Activated naive CD8-positive, alpha-beta T cell treated with anti-CD3 and anti-CD28 coated beads for 36 hours (primary cell): ENCODE measurements at places on chromosomes 1 and 21.

DNA sequence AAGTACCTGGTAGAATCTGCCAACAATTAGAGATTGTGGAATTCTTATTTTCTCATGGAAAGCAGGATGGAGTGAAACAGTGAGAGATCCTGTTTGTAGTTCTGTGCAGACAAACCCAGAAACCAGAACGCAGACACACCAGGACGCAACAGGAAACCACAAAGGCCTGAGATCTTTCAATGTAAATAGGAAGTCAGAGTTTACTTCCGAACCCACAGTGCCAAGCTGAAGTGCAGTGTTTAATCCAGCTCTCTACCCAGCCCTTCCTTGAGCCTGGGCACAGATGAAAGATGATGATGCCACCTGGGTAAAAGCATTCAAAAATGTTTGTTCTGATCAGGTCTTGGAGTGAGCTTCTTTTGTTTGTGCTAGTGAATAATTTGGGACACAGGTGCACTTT, 244.2 kb upstream of the HOOK1 start:
- H3K4me1 ChIP-seq = peaks cover 21% of the 10 kb centered on the region
- no peak overlapping the region for H3K4me3 ChIP-seq
- peaks cover 10% of the 10 kb centered on the region for H3K36me3 ChIP-seq
- H3K27me3 ChIP-seq = peaks cover 5% of the 10 kb centered on the region

DNA sequence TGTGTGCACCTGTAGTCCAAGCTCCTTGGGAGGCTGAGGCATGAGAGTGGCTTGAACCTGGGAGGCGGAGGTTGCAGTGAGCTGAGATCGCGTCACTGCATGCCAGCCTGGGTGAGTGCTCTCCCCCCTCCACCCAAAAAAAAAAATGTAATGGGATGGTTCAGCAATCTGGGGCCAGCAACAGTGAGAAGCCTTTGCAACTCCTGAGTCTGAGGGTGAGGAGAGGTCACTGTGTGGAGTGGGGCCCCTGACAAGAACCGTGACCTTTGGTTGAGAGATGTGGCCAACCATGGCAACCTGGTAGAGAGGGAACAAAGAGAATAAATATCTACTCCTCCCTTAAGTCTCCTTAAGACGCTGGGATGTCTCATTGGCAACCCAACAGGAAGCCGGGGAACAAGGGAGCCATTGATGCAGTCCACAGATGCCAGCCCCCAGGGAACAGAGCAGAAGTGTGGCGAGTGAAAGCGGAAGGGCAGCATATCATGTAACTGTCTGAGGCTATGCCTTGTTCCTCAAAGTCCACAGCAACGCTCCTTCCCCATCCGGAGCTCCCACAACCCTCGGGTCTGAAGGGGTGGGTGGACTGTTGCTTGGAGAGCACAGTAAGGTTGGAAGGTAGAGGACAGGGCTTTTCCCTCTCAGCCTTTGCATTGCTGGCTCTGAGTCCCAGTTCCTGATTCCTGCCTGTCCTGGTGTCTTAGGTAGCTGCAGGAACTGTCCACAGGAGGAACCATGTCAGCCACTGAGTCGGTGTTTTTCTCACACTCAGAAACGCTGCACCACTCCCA, 8.3 kb downstream of the TRNP1 start:
- H3K36me3 ChIP-seq = no peaks in the 10 kb centered on the region
- H3K4me1 ChIP-seq = peaks cover 6% of the 10 kb centered on the region
- H3K4me3 ChIP-seq = no peak overlapping the region
- DNase-seq = no peak
- H3K27me3 ChIP-seq = peaks cover 13% of the 10 kb centered on the region
- no peak overlapping the region for H3K27ac ChIP-seq

GRCh38 chr1:186454981-186455380, 5.9 kb downstream of the PDC start:
- H3K4me3 ChIP-seq = no peak overlapping the region
- H3K36me3 ChIP-seq = peaks cover 1% of the 10 kb centered on the region

DNA sequence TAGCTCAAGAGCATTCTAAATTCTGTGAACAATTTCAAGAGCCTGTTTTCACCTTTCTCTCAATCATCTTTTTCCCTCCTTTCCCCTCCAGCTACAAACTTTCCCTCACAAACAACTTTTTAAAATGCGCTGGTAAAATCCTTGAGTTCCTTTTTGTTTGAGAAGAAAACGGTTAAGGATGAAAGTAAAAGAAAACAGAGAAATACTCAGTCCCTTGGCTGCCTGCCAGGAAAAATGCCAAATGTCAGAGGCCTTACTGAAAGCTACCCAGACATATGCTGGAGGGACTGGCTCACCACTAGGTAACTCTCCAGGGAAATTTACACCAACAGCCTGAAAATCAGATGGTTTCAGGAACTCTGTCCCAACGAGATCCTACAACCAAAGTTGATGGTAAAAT, 11.0 kb upstream of the SERBP1 start:
- H3K36me3 ChIP-seq = no peaks in the 10 kb centered on the region
- H3K27me3 ChIP-seq = peaks cover under 1% of the 10 kb centered on the region
- peak overlapping the region; percentile 42 for H3K4me3 ChIP-seq
- peaks cover 13% of the 10 kb centered on the region for H3K4me1 ChIP-seq
- peak; percentile 61 for DNase-seq
- peak overlapping the region; percentile 71 for H3K27ac ChIP-seq

- peaks cover under 1% of the 10 kb centered on the region for H3K4me1 ChIP-seq
- no peak overlapping the region for H3K27ac ChIP-seq
- peaks cover under 1% of the 10 kb centered on the region for H3K27me3 ChIP-seq
- DNase-seq = no peak
- H3K4me3 ChIP-seq = no peak overlapping the region
- H3K36me3 ChIP-seq = no peaks in the 10 kb centered on the region
These were observed 139.3 kb upstream of the NFIA start for GRCh38 chr1:60942896-60943638.

DNA sequence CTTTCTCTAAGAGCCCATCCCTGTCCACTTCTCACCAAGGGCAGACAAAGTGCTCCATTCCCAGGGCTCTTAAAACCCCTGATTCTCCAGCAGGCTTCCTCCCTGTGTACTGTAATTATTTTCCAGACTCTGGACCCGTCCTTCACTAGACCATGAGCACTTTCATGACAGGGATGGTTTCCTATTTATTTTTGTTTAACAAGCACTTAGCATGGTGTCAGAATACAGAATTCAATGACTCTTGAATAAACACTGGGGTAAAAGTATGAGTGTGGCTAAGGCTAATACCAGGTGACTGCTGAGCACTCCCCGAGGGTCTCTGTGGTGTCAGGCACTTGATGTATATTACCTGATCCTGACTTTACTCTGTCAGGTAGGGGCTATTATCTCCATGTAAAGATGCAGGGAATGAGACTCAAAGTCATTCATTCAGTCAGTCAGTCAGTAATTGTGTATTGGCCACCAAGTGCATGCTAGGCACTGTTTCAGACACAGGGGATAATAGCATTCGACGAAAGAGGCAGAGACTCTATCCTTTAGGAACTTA, 47.2 kb downstream of the C1orf21 start:
- H3K27me3 ChIP-seq = peaks cover 4% of the 10 kb centered on the region
- no peak overlapping the region for H3K27ac ChIP-seq
- H3K4me3 ChIP-seq = no peak overlapping the region
- no peaks in the 10 kb centered on the region for H3K36me3 ChIP-seq
- H3K4me1 ChIP-seq = no peaks in the 10 kb centered on the region

DNA sequence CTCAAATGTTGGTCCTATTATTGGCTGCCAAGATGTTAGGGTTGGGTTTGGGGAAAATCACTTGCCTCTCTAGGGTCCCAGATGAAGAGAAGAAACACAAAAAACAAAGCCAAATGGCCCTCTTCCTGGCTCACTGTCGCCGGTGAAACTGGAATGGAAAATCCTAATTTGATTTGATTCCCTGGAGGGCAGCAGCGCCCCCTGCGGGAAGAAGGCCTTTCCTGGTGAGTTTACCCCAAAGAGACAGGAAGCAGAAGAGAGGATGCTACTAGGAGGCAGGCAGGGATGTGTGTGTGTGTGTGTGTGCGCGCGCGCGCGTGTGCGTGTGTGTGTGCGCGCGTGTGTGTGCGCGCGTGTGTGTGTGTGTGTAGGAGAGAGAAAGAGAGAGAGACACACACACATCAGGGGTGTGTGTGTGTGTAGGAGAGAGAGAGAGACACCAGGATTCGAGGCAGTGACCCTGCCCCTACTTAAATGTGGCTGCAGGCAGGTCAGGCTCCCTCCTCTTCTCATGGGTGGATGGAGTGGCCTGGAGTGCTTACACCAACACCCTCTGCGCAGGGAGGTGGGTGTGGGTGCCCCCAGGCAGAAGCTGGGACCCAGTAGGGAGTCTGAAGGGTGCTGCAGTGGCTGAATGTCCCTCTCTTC, 3.1 kb upstream of the SELENON start:
- H3K27ac ChIP-seq = peak overlapping the region; percentile 57
- H3K4me1 ChIP-seq = peaks cover 44% of the 10 kb centered on the region
- no peaks in the 10 kb centered on the region for H3K27me3 ChIP-seq
- peaks cover 9% of the 10 kb centered on the region for H3K36me3 ChIP-seq
- H3K4me3 ChIP-seq = peak overlapping the region; percentile 42

GRCh38 chr1:47161298-47162040, 24.2 kb downstream of the CYP4A22 start:
- no peak overlapping the region for H3K27ac ChIP-seq
- no peaks in the 10 kb centered on the region for H3K4me1 ChIP-seq
- peaks cover 39% of the 10 kb centered on the region for H3K27me3 ChIP-seq

- H3K4me3 ChIP-seq = no peak overlapping the region
- H3K36me3 ChIP-seq = no peaks in the 10 kb centered on the region
- no peaks in the 10 kb centered on the region for H3K4me1 ChIP-seq
These were observed 7.5 kb downstream of the LRRC3 start for GRCh38 chr21:44462834-44463200.

GRCh38 chr1:248047008-248047407, 372 bp downstream of the OR2L3 start:
- H3K4me1 ChIP-seq = no peaks in the 10 kb centered on the region
- no peaks in the 10 kb centered on the region for H3K27me3 ChIP-seq
- DNase-seq = no peak
- no peak overlapping the region for H3K27ac ChIP-seq

DNA sequence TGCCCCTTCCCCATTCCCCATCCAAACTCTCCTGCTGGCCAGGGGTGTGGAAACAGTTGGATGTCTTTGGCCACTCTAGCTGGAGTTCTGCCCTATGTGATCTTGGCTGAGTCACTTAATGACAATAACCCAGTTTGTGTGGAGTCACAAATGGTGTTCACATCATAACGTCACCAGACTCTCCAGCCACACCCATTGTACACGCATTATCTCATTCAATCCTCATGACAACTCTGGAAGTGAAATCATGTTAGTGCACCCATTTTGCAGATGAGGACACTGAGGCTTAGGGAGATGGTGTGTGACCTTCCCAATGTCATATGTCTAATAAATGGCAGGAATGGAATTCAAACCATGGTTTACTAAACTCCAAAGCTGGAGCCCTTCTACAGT, 1.2 kb upstream of the CDA start:
- no peak for DNase-seq
- H3K36me3 ChIP-seq = no peaks in the 10 kb centered on the region
- no peak overlapping the region for H3K4me3 ChIP-seq

DNA sequence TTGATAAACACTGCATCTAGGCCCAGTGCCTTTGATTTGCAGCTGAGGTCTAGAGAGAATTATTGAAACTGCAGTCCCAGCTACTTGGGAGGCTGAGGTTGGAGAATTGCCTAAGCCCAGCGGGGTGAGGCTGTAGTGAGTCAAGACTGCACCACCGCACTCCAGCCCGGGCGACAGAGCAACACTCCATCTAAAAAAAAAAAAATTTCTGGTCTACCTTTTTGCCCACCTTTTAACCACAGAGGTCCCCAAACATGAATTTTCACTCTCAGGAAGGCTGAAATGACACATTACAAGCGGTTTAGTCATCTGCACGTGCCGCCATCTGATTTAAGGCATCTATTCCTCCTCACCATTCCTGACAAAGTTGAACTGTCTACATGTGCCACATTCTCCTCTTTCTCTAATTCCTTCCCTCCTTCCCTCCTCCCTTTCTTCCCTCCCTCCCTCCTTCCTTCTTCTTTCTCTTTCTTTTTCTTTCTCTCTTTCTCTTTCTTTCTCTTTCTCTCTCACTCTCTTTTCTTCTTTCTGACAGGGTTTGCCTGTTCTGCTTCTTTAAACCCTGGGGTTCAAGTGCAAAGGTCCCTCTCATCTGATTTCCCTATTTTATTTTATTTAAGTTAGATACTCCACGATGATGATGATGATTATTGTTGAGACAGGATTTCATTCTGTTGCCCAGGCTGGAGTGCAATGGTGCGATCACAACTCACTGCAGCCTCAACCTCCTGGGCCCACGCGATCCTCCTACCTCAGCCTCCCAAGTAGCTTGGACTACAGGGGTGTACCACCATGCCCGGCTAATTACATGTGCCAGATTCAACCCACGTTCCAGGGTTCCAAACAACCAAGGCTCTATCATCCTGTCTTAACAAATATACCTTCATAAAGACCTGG, 3.0 kb upstream of the SOD1 start:
- H3K27ac ChIP-seq = peak overlapping the region; percentile 59
- peak; percentile 52 for DNase-seq
- H3K36me3 ChIP-seq = peaks cover 20% of the 10 kb centered on the region
- H3K4me1 ChIP-seq = peaks cover 34% of the 10 kb centered on the region
- peak overlapping the region; percentile 9 for H3K4me3 ChIP-seq

- H3K36me3 ChIP-seq = peaks cover 11% of the 10 kb centered on the region
- peak; percentile 15 for DNase-seq
- H3K27me3 ChIP-seq = no peaks in the 10 kb centered on the region
- peaks cover 28% of the 10 kb centered on the region for H3K4me1 ChIP-seq
These were observed 65.4 kb downstream of the AK4 start for GRCh38 chr1:65213271-65214023.

DNA sequence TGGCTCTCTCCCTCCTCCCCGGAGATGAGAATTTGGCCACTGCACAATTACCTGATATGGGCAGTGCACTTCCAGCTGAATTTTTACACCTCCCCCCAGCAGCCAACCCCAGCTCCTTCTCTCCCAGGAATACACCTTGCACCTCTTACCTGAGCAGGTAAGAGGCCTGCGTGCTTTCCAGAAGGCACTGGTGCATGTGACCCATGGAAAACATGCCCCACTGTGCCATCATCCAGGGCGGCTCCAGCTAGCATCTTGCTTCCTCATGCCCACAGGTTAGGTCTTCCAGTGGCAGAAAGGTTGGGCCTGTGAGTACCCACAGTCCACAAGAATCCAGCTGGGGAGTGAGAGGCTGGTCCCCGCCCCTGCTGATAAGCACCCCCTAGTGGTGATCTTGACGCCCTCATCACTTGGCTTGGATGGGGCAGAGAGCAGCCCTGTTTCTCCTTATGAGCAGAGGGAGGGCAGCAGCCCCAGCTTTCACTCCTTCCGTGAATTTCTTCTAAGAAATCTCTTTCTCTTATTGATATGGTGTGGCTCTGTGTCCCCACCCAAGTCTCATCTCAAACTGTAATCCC, 57.8 kb downstream of the EDARADD start:
- H3K27ac ChIP-seq = no peak overlapping the region
- DNase-seq = peak; percentile 7
- H3K4me1 ChIP-seq = no peaks in the 10 kb centered on the region
- no peaks in the 10 kb centered on the region for H3K36me3 ChIP-seq
- H3K4me3 ChIP-seq = no peak overlapping the region
